Activated naive CD8-positive, alpha-beta T cell treated with anti-CD3 and anti-CD28 coated beads for 36 hours (primary cell): ENCODE measurements at places on chromosomes 6 and 20. TPM values are rescaled to one million over a fixed set of nuclear protein-coding genes. Genes with fewer than 3 reads are reported as not detected.

Gene GRM1
- not detected for total RNA-seq

DNA sequence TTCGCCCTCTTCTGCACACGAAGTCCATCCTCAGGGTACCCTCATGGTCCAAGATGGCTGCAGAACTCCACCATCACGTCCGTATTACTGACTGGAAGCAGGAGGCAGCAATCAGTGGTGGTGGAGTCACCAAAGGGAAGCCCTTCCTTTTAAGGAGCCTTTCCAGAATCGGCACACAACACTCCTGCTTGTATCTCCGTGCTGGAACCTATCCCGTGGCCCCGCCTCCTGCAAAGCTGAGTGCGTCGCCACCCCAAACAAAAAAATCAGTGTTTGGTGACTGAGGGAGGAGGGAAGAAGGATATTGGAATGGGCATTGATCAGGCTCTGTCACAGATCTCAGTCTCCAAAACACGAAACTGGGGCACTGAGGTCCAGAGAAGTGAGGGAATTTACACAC, 5.8 kb upstream of the CCN5 start:
- no peak for DNase-seq

DNA sequence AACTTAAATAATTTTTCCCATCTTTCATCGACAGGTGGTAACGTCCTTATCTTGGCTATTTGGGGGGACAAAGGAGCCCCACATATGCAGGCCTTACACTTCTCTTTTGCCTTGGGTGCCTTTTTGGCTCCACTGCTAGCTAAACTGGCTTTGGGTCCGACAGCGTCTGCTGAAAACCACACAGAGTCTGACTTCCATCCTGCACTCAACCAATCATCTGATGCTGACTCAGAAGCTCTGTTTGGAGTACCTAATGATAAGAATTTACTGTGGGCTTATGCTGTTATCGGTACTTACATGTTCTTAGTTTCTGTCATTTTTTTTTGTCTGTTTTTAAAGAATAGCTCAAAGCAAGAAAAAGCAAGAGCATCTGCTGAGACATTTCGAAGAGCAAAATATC, 178.5 kb downstream of the SLC16A10 start:
- DNase-seq, result no peak

- no peak for DNase-seq
Measured at GRCh38 chr20:44125332-44126127, 61.5 kb downstream of the JPH2 start.
